Peyer's patch (tissue), 4 donors: ENCODE measurements at places on chromosomes 4 and X. TPM values are rescaled to one million over a fixed set of nuclear protein-coding genes. Genes with fewer than 3 reads are reported as not detected.

DNA sequence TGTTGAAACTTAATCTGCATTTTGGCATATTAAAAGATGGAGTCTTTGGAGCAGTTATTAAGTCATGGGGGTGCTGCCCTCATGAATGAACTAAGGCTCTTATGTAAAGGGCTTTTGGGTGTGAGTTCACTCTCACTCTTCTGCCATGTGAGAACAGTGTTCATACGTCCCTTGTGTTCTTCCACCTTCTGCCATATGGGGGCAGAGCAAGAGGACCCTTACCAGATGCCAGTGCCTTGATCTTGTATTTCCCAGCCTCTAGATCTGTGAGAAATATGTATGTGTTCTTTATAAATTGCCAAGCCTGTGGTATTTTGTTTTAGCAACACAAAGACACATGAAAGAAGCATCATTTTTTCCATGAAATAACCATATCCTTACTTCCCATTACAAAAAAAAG, 213.9 kb downstream of the SPOCK3 start:
- DNase-seq = no peak

DNA sequence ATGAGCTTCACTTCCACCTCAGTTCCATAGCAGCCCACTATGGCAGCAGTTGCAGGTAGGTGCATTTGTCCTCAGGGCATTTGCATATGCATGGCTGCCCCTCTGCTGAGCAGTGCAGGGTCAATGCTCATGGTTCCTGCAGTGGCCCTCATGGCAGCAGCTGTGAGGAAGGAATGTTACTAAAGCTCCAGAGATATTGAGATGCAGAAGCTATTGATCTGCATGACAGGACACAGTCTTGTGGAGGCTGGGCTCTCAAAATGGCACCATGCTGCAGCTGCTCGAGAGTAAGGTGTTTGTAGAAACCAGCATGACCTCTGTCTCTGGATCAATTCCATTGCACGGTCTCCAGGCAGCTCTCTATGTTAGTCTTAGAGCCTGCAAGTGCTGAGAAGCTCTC, 179.2 kb upstream of the PCDH18 start:
- DNase-seq = no peak

DNA sequence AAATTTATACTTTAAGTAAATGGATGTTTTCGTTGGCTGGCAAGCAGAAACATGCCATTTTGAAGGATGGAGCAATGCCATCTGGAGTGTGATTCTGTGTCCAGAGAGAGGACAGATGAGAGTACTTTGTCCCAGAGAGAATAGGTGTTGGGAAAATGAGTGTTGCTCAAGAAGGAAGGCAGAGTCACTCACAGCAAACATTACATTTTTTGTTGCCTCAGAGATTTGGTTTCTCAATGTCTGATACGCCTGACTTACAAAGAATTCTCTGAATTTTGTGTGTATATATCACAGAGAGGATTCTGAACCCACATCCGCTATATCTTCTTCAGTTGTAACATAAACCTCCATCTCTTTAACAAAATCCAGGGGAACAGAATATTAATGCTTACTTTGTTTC, 102.8 kb upstream of the PCDH18 start:
- DNase-seq = no peak

- no peak for DNase-seq
Measured at GRCh38 chrX:24298191-24298590, 15.7 kb downstream of the SUPT20HL2 start.

Gene ATP2B3
- not detected for total RNA-seq
